Nucleus accumbens (tissue), 56 donors: ENCODE measurements at places on chromosomes 2 and 18.

GRCh38 chr2:189440644-189440946 lies 679 bp upstream of the WDR75 start:
- DNase-seq = no peak

GRCh38 chr18:58241877-58242276 lies 197.9 kb downstream of the NEDD4L start:
- DNase-seq = no peak

DNA sequence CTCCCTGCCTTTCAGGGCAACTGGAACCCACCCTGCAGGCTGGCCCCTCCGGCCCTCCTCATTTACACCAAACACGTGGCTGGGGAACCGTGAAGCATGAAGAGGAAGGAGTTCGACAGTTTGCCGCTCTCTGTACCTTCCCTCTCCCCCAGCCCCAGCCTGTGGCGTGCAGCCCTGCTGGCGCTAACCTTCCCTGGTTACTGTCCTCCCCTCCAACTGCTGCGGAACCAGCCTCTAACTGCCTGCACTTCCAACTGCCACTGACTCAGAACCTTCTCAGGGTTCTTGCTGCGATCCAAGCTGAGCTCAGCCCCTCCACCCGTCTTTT lies 19.2 kb upstream of the GNAL start:
- no peak for DNase-seq

- DNase-seq = no peak
These were observed 67.4 kb downstream of the GYPC start for GRCh38 chr2:126723281-126723815.

DNA sequence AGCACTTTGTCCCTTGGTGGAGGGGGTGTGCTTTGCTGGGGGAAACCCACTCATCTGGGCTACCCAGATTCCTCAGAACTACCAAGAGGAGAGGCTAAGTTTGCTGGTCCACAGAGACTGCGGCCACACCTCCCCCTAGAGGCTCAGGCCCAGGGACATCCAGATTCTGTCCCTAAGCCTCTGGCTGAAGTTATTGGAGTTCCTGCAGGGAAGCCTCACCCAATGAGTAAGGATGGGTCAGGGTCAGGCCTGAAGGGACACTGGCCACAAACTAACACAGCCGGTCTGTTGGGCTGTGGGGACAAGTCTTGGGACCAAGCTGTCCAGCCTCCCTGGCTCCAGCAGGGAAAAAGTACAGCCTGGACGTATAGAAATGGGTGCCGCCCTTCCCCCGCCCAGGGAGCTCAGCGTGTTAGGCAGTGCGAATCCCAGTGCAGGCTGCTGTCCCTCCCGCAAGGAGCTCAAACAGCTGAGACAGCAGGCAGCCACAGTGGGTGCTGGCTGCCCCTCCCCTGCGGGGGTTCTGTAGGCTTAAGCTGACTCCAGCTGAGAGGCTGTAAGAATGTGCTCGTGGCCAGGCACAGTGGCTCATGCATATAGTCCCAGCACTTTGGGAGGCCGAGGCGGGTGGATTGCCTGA lies 86.9 kb upstream of the ARL5A start:
- DNase-seq = no peak

DNA sequence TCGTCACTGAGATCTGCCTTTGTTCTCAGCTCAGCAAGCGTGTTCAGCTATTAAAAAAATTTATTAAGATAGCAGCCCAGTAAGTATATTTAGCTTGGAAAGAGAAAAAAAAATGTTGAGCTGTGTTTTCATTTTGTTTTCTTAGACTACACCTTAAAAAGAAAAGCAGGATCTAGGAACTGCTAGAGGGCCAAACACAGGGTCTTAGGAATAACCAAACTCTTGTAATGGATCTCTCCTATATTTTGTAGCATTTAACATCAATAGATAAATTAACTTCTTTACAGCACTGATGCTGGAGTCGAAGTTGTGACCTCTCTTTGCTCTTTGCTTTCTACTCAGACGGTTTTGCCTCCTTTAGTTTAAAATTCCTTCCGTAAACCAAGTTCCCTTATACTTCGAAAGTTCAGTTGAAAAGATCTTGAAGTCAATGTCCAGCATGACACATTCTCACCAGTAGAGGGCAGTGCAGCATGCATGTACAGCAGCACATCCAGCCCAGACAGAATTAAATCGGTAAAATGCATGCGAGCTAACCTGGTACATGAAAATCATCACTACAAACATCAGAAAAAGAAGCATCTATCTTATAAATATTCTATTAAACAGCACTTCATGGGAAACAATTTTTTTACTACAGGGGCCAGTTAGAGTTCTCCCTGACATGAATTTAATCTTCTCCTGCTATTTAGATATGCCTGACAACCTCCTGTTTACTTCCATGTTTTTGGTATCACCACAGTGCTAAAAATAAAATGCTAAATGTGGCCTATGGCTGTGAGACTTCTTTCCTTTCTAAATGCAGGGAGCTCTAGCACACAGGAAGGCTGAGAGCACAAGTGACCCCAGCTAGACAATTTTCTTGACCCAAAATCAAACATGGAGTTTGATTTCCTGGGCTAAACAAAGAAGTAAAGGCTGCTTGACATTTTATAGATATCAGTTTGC lies 48.2 kb upstream of the MAP3K20 start:
- peak; percentile 93 for DNase-seq

GRCh38 chr2:49914281-49914680 lies 760.0 kb upstream of the FSHR start:
- no peak for DNase-seq

GRCh38 chr2:236872981-236873380 lies 212.7 kb upstream of the COPS8 start:
- DNase-seq = no peak

- no peak for DNase-seq
These were observed 131.6 kb upstream of the OTX1 start for GRCh38 chr2:62919041-62919440.

DNA sequence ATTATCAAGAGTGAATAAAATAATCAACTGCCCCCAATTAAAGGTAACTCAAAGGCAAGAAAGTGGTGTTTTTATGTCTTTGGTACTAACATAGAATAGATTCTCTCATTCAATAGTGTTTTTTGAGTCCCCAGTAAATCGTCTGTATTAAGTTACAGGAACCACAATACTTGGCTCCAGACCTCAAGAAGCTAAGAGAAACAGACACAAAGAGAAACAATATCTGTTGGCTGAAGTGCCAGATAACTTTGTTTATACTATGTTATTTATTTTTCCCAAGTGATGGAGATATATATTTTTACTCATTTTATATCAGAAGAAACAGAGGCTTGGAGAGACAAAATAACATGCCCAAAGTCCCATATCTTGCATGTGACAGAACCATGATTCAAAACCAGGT lies 201.7 kb upstream of the HNRNPA3 start:
- no peak for DNase-seq

- no peak for DNase-seq
These were observed 301.0 kb upstream of the HS6ST1 start for GRCh38 chr2:128619471-128620325.

- DNase-seq = no peak
These were observed 847.6 kb downstream of the SOCS6 start for GRCh38 chr18:71136487-71136886.

- no peak for DNase-seq
These were observed at the start of gene NFATC1 for GRCh38 chr18:79395761-79396404. Gene NFATC1, plus strand, starts transcription at chr18:79395930. Its CDS starts 295 bp downstream, at chr18:79396225.

- DNase-seq = no peak
These were observed 269.4 kb downstream of the ETAA1 start for GRCh38 chr2:67666386-67667053.

- DNase-seq = no peak
These were observed 44.5 kb upstream of the ASPRV1 start for GRCh38 chr2:70005752-70006446.

GRCh38 chr18:13623871-13624270 lies 102.5 kb downstream of the FAM210A start:
- no peak for DNase-seq

GRCh38 chr2:80348953-80349352 lies 44.4 kb upstream of the LRRTM1 start:
- DNase-seq = no peak

DNA sequence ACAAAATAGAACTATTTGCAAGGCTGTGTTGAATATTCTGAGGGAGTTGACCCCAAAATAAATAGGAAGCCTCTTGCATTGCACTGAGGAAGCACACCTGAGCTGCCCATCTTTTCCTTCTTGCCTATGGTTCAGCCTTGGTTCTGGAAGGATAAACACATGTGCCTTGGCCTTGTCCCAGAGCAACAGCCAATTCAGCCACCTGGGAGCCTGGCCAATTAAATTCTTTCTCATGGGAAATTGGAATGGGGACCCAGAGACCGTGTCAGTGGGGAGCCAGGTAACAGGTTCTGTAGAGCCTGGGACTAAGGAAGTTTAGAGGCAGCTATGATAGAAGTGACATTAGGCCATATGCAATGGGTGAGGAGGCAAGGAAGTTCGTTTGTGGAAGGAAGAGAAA lies 99.6 kb downstream of the KLF7 start:
- no peak for DNase-seq

DNA sequence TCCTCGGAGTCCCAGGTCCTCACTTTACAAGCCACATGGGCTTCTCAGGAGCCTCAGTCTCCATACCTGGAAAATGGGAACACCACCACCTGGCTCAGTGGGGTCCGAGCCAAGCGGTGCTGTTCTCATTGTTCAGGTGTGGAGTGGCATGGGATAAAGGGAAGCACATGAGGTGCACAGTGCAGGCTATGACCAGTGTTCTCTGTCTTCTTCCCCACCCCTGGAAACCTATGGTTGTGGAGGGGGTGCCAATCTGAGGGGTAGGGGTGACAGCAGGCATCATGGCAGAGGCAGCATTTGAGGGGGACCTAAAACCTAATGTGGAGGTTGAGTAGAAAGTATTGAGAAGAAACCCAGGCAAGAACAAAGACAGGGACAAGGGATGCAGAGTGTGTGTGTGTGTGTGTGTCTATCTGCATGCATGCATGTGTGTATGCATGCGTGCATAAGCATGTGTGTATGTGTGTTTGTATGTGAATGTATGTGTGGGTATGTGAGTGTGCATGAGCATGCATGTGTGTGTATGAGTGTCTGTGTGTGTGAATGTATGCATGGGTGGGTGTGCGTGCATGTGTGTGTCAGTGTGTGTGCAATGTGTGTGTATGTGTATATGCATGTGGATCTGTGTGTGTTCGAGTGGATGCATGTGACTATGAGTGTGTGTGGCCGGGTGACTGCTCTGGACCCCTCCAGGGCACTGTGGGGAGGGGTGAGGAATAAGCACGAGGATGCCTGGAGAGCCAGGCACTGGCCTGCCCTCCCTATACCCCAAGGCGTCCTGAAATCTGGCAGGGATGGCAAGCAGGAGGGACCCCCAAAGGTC lies 4.0 kb downstream of the KIF1A start:
- no peak for DNase-seq

- DNase-seq = no peak
These were observed 24.9 kb downstream of the PECR start for GRCh38 chr2:216056739-216057138.

DNA sequence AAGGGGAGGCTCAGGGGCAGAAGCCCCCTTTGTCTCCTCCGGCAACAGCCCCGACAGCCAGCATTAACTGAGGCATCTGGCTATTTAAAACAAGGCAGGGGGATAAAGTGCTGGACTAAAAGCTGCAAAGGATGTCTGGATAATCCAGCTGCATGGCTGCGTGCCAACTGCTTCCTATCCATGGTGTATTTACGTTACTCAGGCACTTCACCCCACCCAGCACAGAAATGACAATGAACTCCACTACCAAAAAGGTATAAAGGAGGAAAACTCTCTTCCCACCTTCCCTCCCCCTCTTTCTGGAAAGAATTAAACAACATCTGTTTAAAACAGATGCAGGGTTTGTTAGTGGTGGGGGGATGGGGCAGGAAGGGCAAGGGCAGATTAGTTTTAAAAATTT lies 82.5 kb downstream of the SPRED2 start:
- DNase-seq = no peak

GRCh38 chr2:160351956-160352355 lies 141.7 kb downstream of the RBMS1 start:
- no peak for DNase-seq

DNA sequence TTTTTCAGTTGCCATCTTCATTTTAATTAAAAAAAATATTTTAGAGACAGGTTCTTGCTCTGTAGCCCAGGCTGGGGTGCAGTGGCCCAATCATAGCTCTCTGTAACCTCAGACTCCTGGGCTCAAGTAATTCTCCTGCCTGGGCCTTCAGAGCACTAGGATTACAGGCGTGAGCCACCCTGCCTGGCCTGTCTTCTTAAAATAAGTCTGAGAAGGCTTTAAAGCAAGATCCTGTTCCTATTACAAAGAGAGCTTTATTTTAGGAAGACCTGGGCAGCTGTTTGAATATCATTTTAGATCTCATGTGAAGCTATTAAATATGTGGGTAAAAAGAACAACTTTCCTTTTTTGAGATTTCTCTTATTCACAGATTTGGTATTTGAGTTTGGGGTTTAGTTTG lies 1.5 kb downstream of the FAM228A start:
- DNase-seq = no peak

DNA sequence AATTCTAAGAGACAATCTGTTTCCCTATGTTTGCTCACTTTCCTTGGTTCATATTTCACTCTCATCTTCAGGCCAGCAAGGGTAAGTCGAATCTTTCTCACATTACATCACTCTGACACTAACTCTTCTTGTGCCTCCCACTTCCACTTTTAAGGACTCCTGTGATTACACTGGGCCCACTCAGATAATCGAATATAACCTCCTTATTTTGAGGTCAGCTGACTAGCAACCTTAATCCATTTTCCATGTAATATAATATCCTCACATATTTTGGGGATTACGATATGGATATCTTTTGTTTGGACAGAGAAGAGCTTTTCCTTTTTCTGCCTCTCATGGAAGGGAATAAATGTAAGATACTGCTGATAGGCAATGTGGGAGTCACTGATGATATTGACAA lies 2015.7 kb upstream of the LRRTM1 start:
- DNase-seq = no peak

- no peak for DNase-seq
These were observed 107.9 kb downstream of the CCDC85A start for GRCh38 chr2:56291711-56292110.

GRCh38 chr2:28347596-28347995 lies 45.1 kb upstream of the FOSL2 start:
- DNase-seq = no peak

GRCh38 chr2:173602153-173602795 lies 247.6 kb downstream of the CDCA7 start:
- no peak for DNase-seq

DNA sequence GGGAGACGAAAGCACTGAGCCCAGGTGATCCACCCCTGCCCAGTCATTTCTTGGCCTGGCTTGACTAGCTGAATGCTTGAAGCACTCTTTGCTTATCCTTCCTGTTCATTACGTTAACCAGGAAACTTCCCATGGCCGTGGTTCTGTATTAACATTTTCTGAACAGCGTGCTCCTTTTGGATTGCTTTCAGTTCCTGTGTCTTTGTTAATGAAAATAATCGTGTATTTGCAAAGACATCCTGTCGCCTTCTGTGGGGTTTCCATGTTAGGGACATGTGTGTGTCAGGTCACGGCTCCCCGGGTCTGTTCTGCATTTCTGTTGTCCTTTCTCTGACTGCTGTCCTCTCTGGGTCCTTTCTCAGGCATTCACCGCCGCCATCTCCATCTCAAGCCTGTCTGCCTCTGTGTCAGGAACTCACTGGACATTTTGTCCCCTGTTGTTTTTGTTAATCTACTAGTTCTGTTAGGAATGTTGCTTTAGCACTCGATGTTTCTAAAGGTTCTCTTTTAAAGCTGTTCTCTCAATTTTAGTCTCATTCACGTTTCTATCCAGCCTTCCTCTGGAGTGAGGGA lies 434.1 kb upstream of the HS6ST1 start:
- DNase-seq = no peak

GRCh38 chr18:68983126-68983525 lies 185.2 kb downstream of the CCDC102B start:
- DNase-seq = no peak

- no peak for DNase-seq
These were observed 371.5 kb downstream of the NUP35 start for GRCh38 chr2:183495589-183496267.

- peak; percentile 66 for DNase-seq
These were observed 47.1 kb upstream of the CCDC150 start for GRCh38 chr2:196592331-196592910.
